Body of pancreas (tissue), 4 donors: ENCODE measurements at places on chromosomes 2 and 18. TPM values are rescaled to one million over a fixed set of nuclear protein-coding genes. Genes with fewer than 3 reads are reported as not detected.

Gene LHCGR
- not detected for total RNA-seq

GRCh38 chr2:176535467-176536113 is 266.3 kb downstream of the MTX2 start:
- no peak overlapping the region for H3K27ac ChIP-seq
- DNase-seq, result no peak
- no peaks in the 10 kb centered on the region for H3K27me3 ChIP-seq
- no peaks in the 10 kb centered on the region for H3K4me1 ChIP-seq

DNA sequence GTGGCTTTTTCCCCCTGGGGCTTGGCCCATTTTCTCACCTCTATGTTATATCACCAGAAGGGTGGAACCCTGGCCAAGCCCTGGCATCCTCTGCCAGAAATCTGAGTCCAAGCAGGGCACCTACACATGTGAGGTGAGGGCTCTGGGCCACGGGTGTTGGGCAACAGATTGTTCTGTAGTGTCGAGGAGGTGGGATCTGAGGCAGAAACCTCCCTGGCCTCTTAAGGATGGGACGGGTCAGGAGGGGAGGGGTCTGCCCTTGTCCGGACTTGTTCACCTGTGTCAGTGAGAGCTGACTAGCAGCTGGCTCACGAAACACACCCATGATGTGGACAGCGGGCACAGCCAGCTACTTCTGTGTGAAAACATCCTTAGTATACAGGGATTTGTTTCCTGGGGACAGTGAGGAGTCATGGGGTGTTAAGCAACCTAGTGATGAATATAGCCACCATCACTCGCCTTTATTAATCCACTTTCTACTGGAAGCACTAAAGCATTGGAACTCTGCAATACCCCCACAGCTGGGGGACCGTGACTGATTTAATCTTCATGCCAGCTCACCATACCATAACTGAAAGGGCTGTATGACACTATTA is 35.6 kb downstream of the EPAS1 start:
- no peak for DNase-seq
- peaks cover 99% of the 10 kb centered on the region for H3K4me1 ChIP-seq
- H3K36me3 ChIP-seq, result no peaks in the 10 kb centered on the region
- peak overlapping the region; percentile 87 for H3K27ac ChIP-seq
- H3K27me3 ChIP-seq, result no peaks in the 10 kb centered on the region

DNA sequence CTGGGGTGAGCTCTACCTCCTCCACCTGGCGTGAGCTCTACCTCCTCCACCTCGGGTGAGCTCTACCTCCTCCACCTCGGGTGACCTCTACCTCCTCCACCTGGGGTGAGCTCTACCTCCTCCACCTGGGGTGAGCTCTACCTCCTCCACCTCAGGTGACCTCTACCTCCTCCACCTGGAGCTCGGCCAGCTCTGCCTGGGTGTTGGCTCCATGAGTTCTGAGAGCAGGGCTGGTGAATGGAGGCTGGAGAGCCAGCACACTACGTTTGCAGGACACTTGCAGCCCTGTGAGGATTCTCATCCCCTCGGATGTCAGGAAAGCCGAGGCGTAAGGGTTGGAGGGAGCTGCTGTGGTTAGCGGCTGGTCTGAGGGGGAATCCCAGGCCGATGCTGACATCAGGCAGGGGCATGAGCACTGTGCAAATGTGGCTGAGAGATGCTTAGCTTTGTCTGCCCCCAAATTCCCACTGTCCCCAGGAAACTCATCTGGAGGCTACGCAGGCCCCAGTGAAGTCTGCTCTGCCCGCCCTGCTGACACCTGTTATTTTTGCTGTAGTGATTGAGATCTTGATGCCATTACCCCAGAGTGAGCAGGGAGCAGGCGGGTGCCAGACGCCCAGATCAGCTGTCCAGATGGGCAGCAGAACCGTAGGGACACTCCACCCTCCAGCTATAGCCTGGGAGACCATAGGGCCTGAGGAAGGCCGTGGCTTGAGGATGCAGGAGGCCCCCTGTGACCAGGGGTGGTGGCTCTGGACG is 3.3 kb downstream of the CROCC2 start:
- H3K4me3 ChIP-seq, result no peak overlapping the region
- DNase-seq, result no peak
- no peaks in the 10 kb centered on the region for H3K36me3 ChIP-seq
- H3K27ac ChIP-seq, result no peak overlapping the region
- peaks cover 18% of the 10 kb centered on the region for H3K4me1 ChIP-seq
- no peaks in the 10 kb centered on the region for H3K27me3 ChIP-seq

Gene ERBB4
- total RNA-seq, result 4.4 TPM

Gene TMEM37
- 19.1 TPM for total RNA-seq

DNA sequence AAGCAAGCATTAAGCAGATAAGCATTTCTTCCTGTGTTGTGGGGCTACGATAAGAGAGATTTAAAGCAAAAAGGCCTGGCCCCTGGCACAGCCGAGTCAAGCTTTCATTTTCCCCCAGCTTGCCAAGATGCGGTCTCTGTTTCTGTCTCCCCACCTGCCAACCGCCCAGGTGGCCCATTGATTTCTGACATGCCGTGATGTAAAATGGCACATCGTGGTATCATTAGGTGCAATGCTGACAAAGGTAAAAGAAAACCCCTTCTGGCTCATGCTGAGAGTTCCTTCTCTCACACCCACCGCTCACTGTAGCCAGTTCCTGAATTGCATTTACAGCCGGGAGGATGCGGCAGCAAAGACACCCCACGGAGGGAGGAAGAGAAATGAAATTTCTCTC is 62.8 kb downstream of the BOD1L2 start:
- H3K4me3 ChIP-seq, result no peak overlapping the region
- peak overlapping the region; percentile 58 for H3K27ac ChIP-seq
- peaks cover 10% of the 10 kb centered on the region for H3K4me1 ChIP-seq
- no peaks in the 10 kb centered on the region for H3K36me3 ChIP-seq

DNA sequence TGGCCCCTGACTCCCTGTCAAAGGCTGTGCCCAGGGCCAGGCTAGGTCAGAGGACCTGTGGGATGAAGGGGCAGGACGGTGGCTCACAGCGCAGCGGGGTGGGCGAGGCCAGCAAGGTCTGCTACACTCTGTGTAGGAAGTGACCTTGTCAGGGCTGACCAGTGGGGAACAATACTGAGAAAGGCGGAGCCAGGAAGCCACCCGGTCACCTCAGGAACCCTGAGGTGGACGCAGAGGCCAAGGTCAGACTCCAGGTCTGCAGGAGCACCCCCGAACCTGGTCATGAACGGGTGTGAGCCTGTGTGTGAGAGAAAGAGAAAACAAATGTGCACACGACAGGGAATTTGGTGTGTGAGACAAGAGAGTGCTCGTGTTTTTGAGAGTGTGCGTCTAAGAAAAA is 72.3 kb downstream of the SMAD7 start:
- H3K4me1 ChIP-seq, result peaks cover 7% of the 10 kb centered on the region
- no peaks in the 10 kb centered on the region for H3K27me3 ChIP-seq
- H3K27ac ChIP-seq, result no peak overlapping the region
- no peak overlapping the region for H3K4me3 ChIP-seq
- DNase-seq, result no peak

DNA sequence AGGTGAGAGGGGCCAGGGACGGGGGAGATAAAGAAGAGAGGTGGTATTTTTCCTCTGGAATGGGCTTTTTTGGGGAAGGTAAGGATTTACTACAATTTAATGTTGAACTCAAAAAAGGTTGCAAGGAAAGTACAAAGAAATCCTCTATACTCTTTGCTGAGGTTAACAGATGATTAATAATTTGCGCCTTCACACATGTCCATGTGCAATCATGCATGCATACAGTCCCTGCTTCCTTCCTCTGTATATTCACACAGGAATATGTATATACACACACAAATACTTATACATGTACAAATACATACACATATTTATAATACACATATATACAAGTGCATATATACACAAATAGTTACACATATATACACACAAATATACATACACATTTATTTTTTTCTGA is 193.4 kb downstream of the NBAS start:
- no peak overlapping the region for H3K4me3 ChIP-seq
- peaks cover 3% of the 10 kb centered on the region for H3K36me3 ChIP-seq
- no peak overlapping the region for H3K27ac ChIP-seq
- no peaks in the 10 kb centered on the region for H3K4me1 ChIP-seq

Gene COBLL1
- 140 TPM for total RNA-seq

Gene GAREM1
- 16.8 TPM for total RNA-seq

GRCh38 chr2:47607005-47607679 is 175.8 kb upstream of the MSH6 start:
- no peaks in the 10 kb centered on the region for H3K4me1 ChIP-seq
- no peak for DNase-seq
- H3K27ac ChIP-seq, result no peak overlapping the region
- no peaks in the 10 kb centered on the region for H3K36me3 ChIP-seq
- no peak overlapping the region for H3K4me3 ChIP-seq

Gene SERPINB10
- not detected for total RNA-seq

Gene SCN3A
- 0.52 TPM for total RNA-seq

DNA sequence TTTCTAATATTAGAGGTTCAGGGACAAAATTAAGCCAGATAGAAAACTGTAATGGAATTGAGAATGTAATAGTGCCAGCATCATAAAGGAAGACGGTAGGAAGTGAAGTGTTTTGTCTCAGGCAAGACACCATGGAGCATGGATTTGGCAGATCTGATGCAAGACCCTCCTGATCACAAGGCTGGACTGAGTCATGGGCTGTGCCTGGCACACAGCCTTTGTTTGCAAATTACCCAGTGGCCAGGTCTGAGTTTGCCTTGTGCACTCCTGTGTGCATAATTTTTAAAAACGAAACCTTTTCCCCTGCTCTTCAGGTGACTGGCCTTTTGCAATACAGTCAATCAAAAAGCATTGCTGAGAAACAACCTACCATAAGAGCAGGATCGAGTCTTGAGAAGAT is 2.0 kb upstream of the UPP2 start:
- DNase-seq, result peak; percentile 18
- H3K4me3 ChIP-seq, result no peak overlapping the region
- H3K4me1 ChIP-seq, result peaks cover 5% of the 10 kb centered on the region
- no peaks in the 10 kb centered on the region for H3K27me3 ChIP-seq
- H3K27ac ChIP-seq, result no peak overlapping the region
- no peaks in the 10 kb centered on the region for H3K36me3 ChIP-seq

Gene MYO5B
- total RNA-seq, result 18.2 TPM

- no peak for DNase-seq
- H3K4me1 ChIP-seq, result no peaks in the 10 kb centered on the region
- H3K36me3 ChIP-seq, result no peaks in the 10 kb centered on the region
- no peaks in the 10 kb centered on the region for H3K27me3 ChIP-seq
- no peak overlapping the region for H3K4me3 ChIP-seq
These were observed 711.4 kb upstream of the ACVR2A start for GRCh38 chr2:147133286-147133908.

Gene ZFAND2B
- 36.9 TPM for total RNA-seq

- no peaks in the 10 kb centered on the region for H3K27me3 ChIP-seq
- H3K27ac ChIP-seq, result no peak overlapping the region
- H3K36me3 ChIP-seq, result no peaks in the 10 kb centered on the region
- H3K4me1 ChIP-seq, result peaks cover 14% of the 10 kb centered on the region
These were observed 58.8 kb downstream of the RPL37A start for GRCh38 chr2:216557413-216557812.

Gene NEB
- 3.9 TPM for total RNA-seq

Gene NR4A2
- total RNA-seq, result 5.9 TPM

Gene ATP8B1
- total RNA-seq, result 18.5 TPM

GRCh38 chr2:52622266-52622665 is 1145.3 kb upstream of the CHAC2 start:
- no peak overlapping the region for H3K27ac ChIP-seq
- H3K4me3 ChIP-seq, result no peak overlapping the region
- no peaks in the 10 kb centered on the region for H3K4me1 ChIP-seq
- H3K36me3 ChIP-seq, result no peaks in the 10 kb centered on the region
- no peak for DNase-seq

Gene GKN1
- total RNA-seq, result not detected

- peak; percentile 62 for DNase-seq
- no peak overlapping the region for H3K4me3 ChIP-seq
- H3K27ac ChIP-seq, result peak overlapping the region; percentile 76
- peaks cover 51% of the 10 kb centered on the region for H3K4me1 ChIP-seq
These were observed 11.8 kb upstream of the ATOH8 start for GRCh38 chr2:85741833-85742455.

- H3K4me3 ChIP-seq, result no peak overlapping the region
- H3K4me1 ChIP-seq, result no peaks in the 10 kb centered on the region
- DNase-seq, result no peak
These were observed 7.7 kb downstream of the CCDC178 start for GRCh38 chr18:33432857-33433256.

GRCh38 chr2:153311432-153311831 is 167.1 kb downstream of the RPRM start:
- H3K36me3 ChIP-seq, result no peaks in the 10 kb centered on the region
- no peaks in the 10 kb centered on the region for H3K4me1 ChIP-seq
- H3K27me3 ChIP-seq, result no peaks in the 10 kb centered on the region
- DNase-seq, result no peak
- H3K4me3 ChIP-seq, result no peak overlapping the region
- no peak overlapping the region for H3K27ac ChIP-seq

Gene CRYGD
- not detected for total RNA-seq

Gene ITPRIPL1
- total RNA-seq, result 0.33 TPM

Gene HTR2B
- total RNA-seq, result not detected

- no peak overlapping the region for H3K4me3 ChIP-seq
- peaks cover 9% of the 10 kb centered on the region for H3K36me3 ChIP-seq
- peaks cover 16% of the 10 kb centered on the region for H3K4me1 ChIP-seq
- DNase-seq, result no peak
- H3K27ac ChIP-seq, result no peak overlapping the region
These were observed 3.8 kb downstream of the SLC4A1AP start for GRCh38 chr2:27667446-27667845.
